ENCODE measurements at places on chromosomes 13 and 19.

GRCh38 chr13:98214707-98215106 lies 37.6 kb upstream of the RNF113B start:
- no peak for DNase-seq

- no peak for DNase-seq
Measured at GRCh38 chr19:10222201-10222890, 8.8 kb downstream of the S1PR2 start.

DNA sequence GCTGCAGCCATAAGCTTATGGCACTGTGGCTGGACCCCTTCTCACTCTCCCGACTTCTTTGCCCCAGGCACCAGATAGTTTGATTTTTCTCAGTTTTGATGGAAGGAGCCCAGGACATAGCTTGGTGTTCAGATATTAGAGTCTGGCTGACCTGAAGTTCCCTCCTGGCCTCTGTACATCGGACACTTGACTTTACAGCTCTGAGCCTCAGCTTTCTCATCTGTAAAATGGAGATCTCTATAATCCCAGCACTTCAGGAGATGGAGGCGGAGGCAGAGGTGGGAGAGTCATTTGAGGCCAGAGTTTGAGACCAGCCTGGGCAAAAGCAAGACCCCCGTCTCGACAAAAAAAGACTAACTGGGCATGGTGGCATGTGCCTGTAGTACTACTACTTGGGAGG lies 909 bp downstream of the CC2D1A start:
- DNase-seq = no peak

- DNase-seq = no peak
Measured at GRCh38 chr19:39351537-39352064, 9.4 kb downstream of the SAMD4B start.

GRCh38 chr13:40579535-40579934 lies 86.9 kb downstream of the FOXO1 start:
- DNase-seq = no peak

- DNase-seq = no peak
Measured at GRCh38 chr19:13138916-13139198, 11.3 kb downstream of the STX10 start.
